ENCODE measurements at places on chromosomes 6 and 20. TPM values are rescaled to one million over a fixed set of nuclear protein-coding genes. Genes with fewer than 3 reads are reported as not detected.

Gene KCNQ5
- 1.5 TPM for total RNA-seq

DNA sequence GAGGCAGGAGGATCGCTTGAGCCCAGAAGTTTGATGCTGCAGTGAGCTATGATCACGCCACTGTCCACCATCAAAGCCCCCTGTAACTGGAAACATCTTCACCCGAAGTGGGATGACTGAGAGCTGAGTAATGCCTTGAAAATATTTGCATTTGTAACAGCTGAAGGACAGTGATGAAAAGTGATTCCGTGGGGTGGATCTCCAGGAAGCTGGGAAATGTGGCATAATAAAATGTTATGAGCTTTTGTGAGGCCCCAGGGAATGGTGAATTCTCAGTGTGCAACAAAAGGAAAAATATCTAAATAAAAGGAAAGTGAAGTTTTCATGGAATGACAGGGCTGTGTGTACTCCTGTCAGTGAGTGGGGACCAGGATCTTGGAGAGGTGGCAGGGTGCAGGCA is 92.0 kb downstream of the JAG1 start:
- DNase-seq = no peak

Gene ECT2L
- not detected for total RNA-seq

DNA sequence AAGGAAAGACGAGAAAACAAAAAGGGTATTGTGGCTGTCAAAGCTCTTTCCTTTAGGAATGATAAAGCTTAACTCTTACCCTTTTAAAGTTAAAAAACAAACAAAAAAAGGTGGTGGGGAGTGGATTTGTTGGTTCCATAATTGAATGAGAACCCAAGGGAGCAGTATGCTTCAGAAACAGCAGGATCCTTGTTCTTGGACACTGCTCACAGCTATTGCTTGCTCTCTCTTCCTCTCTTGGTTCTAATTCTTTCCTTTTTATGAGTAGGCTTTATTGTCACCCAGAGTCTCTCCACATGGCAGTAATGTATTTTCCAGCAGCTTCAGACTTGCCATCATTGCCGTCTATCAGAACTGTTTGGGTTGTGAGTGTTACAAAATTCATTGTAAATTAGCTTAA is 18.7 kb upstream of the ATRN start:
- no peak for DNase-seq
